T-cell (primary cell): ENCODE measurements at places on chromosomes 11 and 22. TPM values are rescaled to one million over a fixed set of nuclear protein-coding genes. Genes with fewer than 3 reads are reported as not detected.

DNA sequence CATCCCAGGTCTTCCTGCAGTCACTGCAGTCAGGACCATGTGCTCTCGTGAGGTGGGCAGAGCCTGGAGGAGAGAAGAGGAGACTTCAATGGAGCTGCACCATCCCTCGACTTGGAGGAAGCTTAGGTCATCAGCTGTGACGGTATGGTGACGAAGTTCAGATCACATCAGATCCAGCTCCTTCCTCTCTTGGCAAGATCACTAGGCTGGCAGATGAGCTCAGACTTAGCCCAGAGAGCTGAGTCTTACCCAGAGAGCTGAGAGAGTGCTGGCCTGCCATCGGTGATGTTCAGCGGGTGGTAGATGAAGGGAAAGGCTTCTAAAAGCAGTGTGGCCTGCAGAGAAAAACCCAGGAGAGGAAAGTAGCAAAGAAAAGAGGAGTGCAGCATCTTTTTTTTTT, 1.8 kb upstream of the SLC15A3 start:
- peaks cover 21% of the 10 kb centered on the region for H3K4me1 ChIP-seq
- H3K27ac ChIP-seq: no peak overlapping the region
- peaks cover 2% of the 10 kb centered on the region for H3K27me3 ChIP-seq
- no peaks in the 10 kb centered on the region for H3K36me3 ChIP-seq
- H3K4me3 ChIP-seq: no peak overlapping the region

DNA sequence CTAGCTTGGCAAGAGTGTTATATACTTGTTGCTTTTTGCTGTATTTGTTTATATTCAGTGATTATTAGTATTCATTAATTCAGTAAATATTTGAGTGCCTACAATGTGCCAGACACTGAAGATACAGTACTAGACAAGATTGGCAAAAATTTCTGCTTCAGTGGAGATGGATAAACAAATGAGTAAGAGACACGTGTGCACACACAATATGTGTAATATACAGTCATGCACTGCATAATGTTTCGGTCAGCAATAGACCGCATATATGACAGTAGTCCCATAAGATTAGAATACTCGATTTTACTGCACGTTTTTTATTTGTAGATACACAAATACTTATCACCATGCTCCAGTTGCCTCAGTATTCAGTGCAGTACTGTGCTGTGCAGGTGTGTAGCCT, 104.9 kb upstream of the GAL start:
- no peak for DNase-seq
- H3K36me3 ChIP-seq: peaks cover 80% of the 10 kb centered on the region
- no peak overlapping the region for H3K4me3 ChIP-seq
- H3K27me3 ChIP-seq: no peaks in the 10 kb centered on the region
- H3K4me1 ChIP-seq: no peaks in the 10 kb centered on the region
- no peak overlapping the region for H3K27ac ChIP-seq

The PRG3 gene
- total RNA-seq: not detected

The OR2AT4 gene
- not detected for total RNA-seq
